ENCODE measurements at places on chromosomes 6 and 20.

GRCh38 chr6:4220558-4220957, 85.2 kb upstream of the ECI2 start:
- DNase-seq = no peak

GRCh38 chr20:7691647-7692269, 248.5 kb downstream of the HAO1 start:
- no peak for DNase-seq

DNA sequence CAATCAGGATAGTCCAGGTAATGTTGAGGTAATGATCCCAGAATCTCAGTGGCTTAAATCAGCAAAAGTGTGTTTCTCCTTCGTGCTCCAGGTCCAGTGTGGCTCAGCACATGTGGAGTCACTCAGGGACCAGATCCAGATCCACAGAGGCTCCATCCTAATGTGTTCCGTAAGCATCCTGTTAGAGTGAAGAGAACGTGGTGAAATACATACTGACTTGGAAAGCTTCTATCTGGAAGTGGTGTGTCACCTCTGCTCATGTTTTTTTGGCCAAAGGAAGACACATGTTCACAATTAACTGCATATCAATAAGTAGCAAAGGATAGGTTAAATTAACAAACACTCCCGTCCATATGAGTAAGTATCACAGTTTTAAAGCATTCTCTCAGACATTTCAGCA, 26.8 kb upstream of the PREP start:
- no peak for DNase-seq

- DNase-seq = no peak
These were observed 784.2 kb downstream of the KIF16B start for GRCh38 chr20:15789079-15789478.

DNA sequence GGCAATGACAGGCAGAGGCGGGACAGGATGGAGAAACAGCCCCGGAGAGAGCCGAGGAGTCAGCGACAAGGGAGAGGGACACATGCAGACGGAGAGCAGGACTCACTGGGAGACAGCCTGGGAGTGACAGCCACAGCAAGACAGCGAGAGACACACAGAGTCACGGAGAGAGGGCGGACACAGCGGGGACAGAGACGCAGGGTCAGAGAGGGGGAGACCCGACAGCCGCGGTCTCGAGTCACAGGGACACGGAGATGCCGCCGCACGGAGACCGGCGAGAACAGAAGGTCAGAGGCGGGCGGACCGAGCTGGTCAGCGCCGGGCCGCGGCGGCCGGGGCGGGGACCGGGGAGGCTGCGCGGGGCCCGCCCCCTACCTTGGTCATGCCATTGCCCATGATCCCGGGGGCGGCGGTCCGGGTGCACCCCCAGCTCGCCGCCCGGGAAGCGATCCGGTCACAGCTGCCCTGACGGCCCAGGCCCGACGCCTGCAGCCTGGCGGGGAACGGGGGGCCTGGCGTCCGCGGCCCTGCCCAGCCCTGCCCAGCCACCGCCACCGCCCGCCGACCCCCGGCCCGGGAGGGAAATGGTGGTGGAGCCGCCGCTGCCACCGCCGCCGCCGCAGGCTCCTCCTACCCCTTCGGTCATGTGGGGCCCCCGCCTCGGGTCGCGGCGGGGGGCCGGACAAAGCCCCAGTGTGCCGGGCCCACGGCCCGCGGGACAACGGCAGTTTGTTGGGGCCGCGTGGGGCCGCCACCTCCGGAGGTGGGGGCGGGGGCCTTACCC, at the start of the genes DUSP15 and TTLL9:
Gene DUSP15 (minus strand): TSS at position 586 of the 784 bp plus-strand sequence. CDS start 190 bp downstream, at position 396.
Gene TTLL9 (plus strand): TSS at position 693 of the 784 bp plus-strand sequence. CDS start 493 bp downstream, outside the sequence.
- DNase-seq = no peak

Measured in NCI-H2081 (cell line).